ENCODE measurements at places on chromosomes 5 and 9.

DNA sequence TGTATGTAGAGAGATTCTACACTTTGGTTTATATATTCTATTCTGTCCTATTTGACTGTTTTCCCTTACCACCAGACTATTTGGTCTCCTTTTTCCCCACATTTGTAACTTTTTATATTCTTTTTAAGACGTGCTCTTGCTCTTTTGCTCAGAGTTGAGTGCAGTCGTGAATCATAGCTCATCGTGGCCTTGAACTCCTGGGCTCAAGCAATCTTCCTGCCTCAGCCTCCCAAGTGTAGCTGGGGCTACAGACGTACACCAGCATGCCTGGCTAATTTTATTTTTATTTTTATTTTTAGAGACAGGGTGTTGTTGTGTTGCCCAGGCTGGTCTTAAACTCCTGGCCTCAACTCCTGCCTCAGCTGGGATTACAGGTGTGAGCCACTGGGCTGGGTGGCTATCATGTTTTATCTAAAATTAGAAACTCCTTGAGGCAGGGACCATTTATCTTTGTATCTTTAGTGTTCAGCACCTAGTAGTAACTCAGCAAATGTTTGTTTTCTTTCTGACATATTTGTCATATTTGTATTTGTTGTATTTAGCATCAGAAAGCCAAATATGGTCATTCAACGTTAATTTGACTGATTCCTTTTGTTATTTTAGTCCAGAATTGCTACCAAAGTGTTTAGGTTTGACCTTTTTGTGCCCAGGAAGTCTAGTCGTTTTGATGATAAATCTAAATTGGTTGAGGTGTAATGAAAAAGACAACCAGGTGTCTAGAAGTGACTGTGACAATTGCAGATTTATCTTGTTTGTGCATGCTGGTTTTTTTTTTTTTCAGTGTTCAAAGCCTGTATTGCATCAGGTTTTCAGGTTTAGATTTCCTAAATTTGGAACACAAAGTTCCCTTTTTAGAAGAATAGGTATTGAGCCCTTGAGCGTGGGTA, 44.3 kb downstream of the ERBIN start:
- no peak for DNase-seq

- DNase-seq, result no peak
Measured at GRCh38 chr5:39224196-39224761, 4.9 kb upstream of the FYB1 start.

DNA sequence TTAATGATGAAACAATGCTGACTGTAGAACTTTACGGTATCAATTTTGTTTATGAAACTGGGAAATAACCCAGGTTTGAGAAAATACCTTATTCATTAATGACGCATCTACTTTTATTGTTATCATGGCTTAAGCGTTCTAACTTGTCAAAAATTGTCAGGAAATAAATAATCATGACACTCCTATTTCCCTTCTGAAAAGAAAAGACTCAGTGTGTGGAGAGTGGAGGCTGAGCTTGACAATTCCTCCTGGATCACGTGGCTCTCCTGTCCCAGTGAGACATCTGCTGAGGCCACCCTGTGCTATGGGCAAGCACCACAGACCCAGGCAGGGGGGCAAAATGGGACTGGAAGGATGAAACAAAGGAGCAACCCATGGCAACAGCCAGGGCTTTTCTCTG, 466.4 kb downstream of the ZNF608 start:
- DNase-seq, result no peak

DNA sequence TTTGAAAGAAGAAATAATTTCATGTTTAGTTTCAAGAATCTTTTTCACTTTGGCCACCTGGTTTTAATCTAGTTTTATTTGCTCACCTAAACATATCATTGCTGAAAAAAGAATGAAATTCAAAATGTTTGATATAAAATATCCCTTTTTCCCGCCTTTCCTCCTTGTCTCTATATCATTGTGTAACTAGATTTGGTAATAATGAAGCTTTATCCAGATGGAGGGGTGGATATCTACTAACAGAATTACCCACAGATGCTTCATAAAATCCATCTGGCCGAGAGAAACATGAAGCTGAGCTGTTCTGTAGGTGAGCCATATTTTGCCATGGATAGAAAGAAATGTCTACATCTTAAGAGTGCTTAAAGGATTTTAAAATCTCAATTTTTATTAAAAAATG, 214.7 kb downstream of the ICE1 start:
- DNase-seq, result no peak

- DNase-seq, result no peak
Measured at GRCh38 chr9:85055506-85056202, 386.1 kb downstream of the NTRK2 start.

GRCh38 chr5:178477802-178478201, 112.4 kb downstream of the COL23A1 start:
- no peak for DNase-seq

- DNase-seq, result no peak
Measured at GRCh38 chr9:94157050-94157801, 73.0 kb downstream of the PTPDC1 start.

DNA sequence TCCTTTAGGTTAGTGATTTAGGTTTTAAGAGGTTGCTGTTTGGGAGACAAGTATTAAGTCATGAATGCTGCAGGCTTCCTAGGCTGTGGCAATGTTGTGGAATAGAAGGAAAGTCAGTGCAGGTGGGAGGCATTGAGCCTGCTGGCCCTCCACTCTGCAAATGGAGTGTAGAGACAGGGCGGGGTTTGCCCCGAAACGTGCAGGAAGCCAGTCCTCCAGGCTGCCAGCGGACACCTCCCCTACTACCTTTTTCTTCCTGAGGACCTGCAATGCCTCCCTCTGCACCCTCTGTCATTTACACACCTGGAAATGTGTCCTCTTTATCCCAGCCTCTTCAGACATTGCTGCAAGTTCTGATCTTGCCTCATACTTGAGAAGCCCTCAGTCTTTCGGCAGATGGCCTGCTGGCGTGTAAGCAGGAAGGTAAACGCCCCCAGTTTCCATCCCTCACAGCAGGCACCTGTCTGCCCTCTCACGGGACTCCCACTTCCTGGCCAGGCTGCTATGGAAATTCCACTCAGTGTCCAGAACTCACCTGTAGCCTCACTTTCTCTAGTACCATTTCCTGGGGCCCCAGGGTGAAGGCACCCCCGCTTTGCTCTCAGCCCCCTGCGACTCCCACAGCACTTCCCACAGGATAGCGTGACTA, 81.6 kb upstream of the BOD1 start:
- DNase-seq, result no peak

DNA sequence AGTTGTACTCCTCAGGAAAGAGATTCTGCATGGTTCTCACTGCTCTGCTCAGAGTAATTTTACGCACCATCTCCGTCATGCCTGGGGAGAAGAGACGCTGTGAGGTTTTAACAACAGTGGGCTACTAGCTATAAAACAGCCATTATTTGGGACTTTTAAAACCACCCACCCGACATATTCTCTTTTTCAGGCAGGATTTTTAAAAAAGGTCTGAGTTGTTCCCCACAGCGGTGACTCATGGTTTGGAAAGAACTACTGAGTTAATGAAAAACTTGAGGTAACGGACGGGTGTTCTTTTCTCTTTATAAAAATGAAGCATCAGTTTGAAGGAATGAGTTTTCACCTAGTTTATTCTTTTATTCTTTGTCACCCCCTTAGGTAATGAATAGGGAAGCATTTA, 61.3 kb downstream of the TTLL11 start:
- DNase-seq, result no peak

GRCh38 chr5:112549127-112549526, 130.1 kb upstream of the EPB41L4A start:
- DNase-seq, result no peak

DNA sequence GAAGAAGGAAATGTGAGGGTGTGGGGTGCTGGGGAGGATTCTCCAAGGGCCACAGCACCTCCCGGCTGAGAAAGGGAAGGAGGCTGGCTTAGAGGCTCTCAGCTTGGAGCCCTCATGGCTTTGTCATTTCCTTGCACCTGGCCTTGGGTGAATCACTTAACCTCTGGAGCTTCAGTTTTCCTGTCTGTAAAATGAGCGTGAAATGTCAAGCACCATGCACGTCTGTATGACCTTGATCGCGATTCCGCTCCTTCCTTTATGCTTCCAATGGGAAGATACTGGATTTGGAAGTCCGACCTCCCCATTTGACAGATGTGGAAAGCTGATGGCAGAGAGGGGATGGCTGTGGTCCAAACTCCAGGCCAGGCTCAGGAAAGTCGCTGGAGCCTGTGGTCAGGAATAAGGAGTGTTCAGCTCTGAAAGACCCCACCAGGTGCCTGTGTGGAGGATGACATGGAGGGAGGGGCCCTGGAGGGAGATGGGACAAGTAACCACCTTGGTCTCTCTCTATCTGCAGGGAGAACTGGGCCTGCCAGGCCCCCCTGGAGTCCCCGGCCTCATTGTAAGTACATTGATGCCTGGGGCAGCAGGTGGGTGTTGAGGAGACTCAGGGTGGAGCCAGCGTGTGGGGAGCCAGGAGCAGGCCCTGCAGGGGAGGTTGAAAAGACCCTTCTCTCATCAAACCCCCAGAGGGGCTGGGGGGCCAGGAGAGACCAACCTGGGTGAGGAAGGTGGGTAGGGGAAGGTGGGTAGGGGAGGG, 66.5 kb downstream of the COL27A1 start:
- DNase-seq, result no peak

- DNase-seq, result no peak
Measured at GRCh38 chr5:175596761-175597189, 61.1 kb upstream of the HRH2 start.

GRCh38 chr9:90774071-90774470, 27.5 kb upstream of the SYK start:
- DNase-seq, result no peak

DNA sequence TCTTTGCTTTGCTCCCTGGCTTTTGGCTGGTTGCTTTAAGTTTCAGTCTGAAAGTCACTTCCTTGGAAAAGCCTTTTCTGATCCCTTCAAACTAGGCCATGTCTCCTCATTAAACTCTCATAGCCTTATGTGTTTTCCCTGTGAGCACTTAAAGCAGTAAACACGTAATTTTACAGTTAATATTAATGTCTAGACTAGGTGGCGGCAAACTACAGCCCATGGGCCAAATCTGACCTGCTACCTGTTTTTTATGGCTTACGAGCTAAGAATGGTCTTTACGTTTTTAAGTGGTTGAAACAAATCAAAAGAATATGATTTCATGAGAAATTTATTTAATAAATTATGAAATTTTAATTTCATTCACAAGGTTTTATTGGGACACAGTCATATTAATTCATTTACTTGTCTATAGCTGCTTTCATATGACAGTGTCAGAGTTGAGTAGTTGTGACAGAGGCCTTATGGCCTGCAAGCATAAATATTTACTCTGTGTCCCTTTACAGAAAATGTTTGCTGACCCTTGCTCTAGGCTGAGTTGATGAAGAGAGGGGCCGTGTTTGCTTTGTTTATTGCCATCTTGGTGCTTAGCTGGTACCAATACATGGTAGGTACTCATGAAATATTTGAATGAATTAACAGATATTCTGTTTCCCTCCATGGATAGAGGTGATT, 7.4 kb downstream of the SLC44A1 start:
- DNase-seq, result no peak

Data from coronary artery (tissue), 2 donors.